ENCODE measurements at places on chromosomes 12 and 14. TPM values are rescaled to one million over a fixed set of nuclear protein-coding genes. Genes with fewer than 3 reads are reported as not detected.

The TESPA1 gene
- total RNA-seq: 6.7 TPM

The AJUBA gene
- total RNA-seq: 31.3 TPM

The ADSS1 gene
- total RNA-seq: 11.4 TPM

GRCh38 chr14:77076113-77076631 lies 21.9 kb upstream of the CIPC start:
- DNase-seq: no peak

DNA sequence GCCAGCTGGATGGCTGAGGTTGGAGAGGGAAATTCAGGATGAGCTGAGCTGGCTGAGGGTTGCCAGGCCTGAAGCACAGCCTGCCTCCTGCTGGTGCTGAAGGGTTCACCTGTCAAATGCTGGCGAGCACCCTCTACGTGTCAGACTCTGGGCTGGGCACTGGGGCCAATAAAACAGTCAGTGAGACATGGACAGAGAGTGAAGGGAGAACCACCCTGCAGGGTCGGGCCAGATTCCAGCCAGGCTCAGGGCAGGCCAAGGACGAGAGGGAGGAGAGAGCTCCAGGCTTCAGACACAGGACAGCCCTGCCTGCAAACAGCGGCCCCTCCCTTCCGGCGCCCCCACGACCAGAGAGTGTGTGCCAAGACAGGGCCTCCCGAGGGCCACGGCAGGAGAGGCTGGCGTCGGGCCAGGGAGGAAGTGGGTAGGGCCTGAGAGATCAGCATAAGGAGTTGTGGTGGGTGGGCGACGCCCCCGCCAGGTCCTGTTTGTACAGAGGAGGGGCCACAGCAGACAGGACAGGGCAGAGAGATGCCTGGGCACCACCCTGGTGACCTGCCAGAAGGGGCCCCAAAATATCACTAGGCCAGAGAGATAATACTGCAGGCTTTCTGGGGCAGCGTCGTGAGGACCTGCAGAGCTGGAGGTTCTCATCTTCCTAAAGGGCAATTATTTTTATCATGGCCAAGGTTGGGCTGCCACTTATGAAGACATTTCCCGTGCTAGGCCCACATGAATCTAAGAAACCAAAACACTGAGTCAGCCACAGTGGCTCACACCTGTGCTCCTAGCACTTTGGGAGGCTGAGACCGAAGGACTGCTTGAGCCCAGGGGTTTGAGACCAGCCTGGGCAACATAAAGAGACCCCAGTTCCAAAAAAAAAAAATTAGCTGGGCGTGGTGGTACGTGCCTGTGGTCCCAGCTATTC lies 73.1 kb upstream of the GPR68 start:
- peak; percentile 26 for DNase-seq

- DNase-seq: no peak
Observed at GRCh38 chr12:124749725-124750124, 113.9 kb downstream of the SCARB1 start.

DNA sequence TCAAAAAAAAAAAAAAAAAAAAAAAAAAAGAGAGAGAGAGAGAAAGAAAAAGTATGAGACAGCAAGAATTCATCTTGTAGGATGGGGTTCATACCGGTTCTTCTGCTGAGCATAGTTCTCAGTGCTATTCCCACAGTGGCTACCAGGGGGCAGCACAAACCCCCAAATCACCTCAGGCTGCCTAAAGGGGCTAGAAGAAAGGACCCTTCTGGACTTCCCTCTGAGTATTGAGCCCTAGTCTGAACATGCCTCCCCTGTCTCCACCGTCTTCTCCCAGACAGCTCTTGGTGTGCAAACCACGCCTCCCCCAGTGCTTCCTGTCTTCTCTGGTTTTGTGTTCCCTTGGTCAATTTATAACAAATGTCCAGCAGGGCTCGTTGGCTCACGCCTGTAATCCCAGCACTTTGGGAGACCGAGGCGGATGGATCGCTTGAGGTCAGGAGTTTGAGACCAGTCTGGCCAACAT lies 31.3 kb upstream of the SMUG1 start:
- no peak for DNase-seq

DNA sequence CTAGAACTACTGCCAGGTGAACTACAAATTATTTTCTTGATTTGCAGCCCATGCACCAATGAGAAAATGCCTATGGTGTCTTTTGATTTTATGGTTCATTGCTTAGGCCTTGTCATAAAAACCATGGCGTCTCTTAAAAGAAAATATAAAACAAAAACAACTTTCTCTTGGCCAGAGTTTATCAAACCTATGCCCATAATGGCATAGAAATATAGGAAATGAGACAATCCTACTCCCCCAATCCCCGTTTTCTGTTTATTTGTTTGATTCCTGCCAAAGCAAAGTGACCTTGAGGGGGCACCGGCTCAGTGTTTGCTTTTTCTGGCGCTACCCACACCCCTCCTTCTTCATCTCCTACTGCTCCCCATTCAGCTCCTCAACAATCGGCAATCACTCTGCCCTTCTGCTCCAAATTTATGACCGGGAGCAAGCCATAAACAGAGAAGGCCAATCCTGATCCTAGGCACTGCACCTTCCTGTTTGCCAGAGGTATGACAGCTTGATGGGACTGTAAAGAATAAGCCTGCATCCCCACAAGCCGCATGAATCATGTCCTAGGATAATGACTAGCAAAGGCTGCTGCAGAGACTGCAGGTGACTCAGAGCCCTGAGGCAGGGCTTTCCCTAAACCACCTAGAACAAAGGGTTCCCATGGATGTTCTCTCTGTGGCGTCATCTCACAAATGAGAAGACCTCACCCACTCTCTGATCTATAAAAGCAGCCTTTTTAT lies 874.9 kb downstream of the NRXN3 start:
- DNase-seq: no peak

DNA sequence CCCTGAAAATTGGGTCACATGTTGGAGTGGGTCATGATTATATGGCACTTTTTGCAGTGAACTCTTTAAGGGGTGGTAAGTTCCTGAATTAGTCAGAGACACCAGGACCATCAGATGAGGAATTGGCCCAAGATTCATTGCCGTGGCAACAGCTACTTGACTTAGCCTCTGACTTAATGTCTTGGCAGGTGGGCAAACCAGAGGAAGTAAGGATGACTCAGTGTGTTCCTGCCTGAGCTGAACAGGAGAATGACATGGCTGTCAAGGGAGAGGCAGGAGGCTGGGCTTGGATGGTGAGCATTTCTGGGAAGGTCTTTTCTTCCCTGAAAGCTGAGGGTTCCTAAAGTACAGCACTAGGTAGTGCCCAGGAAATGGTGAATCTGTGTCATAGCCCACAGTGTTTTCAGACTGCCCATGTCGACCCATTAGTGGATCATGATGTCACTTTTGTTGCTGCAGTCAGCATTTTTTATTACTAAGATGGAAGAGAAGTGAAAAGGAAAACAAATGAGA lies 170.1 kb upstream of the PWP1 start:
- DNase-seq: no peak

GRCh38 chr14:67583711-67584644 lies 16.1 kb downstream of the PIGH start:
- DNase-seq: no peak

GRCh38 chr12:11688379-11688778 lies 38.9 kb downstream of the ETV6 start:
- DNase-seq: no peak

DNA sequence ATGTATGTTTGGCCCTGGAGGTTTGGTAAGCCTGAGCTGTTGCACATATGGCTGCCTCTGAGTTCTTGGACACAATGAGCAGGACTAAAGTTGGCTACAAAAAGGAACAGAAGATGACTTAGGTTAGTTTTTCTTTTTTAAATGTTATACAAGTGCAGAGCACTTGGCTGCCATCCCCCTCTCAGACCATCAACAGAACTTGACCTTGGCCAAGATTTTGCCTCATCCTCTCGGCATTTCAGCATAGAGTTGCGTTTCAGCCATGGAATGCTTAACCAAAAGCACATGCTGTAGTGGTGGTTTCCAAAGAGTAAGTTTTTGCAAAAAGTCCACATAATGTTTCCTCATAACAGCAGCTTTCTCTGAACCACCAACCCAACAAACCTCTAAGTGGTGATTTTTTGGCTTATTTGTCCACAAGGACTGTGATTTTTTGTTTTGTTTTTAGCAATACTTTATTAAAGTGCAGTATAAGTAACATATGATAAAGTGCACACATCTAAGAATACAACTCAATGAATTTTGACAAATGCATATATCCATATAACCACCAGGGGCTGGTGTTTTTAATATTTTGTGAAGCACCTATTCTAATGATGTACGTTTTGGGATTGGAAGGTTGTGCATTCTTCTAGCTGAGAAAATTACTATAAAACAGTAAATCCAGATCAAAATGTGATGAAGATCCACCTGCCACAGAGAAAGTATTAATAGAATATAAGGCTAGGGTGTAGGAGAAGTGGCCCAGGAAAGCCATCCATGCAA lies 12.1 kb upstream of the GALNT16 start:
- DNase-seq: no peak

The PLEKHH1 gene
- 7.9 TPM for total RNA-seq

The PRR13 gene
- total RNA-seq: 55.9 TPM

The MYBPC1 gene
- total RNA-seq: not detected

DNA sequence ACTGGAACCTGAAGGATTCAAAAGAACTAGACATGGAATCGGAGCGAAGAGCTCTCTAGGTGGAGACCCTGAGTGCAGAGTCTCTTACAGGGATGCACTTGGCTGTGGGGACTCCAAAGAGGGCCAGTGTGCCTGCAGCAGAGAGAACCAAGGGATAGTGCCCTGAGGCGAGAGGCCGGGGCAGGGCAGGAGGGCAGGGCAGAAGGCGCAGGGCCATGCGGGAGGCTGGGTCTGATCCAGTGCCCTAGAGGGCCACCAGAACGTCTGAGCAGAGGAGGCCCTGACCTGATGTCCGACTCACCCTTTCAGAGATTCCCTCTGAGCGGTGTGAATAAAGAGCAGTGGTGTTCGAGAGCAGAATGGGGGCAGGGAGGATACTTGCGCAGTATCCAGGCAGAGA lies 205.4 kb upstream of the FKBP4 start:
- DNase-seq: no peak

The PTCSC3 gene
- total RNA-seq: not detected

- DNase-seq: no peak
Observed at GRCh38 chr14:53146739-53147138, 6.4 kb downstream of the DDHD1 start.

The RERG gene
- total RNA-seq: 10.8 TPM

The GON7 gene
- 9.2 TPM for total RNA-seq

The FERMT2 gene
- total RNA-seq: 22.2 TPM

The PDZRN4 gene
- total RNA-seq: 22.5 TPM

- DNase-seq: no peak
Observed at GRCh38 chr12:4745249-4745648, 25.0 kb downstream of the GALNT8 start.

The FAM186B gene
- total RNA-seq: not detected

The NANOG gene
- 0.26 TPM for total RNA-seq

DNA sequence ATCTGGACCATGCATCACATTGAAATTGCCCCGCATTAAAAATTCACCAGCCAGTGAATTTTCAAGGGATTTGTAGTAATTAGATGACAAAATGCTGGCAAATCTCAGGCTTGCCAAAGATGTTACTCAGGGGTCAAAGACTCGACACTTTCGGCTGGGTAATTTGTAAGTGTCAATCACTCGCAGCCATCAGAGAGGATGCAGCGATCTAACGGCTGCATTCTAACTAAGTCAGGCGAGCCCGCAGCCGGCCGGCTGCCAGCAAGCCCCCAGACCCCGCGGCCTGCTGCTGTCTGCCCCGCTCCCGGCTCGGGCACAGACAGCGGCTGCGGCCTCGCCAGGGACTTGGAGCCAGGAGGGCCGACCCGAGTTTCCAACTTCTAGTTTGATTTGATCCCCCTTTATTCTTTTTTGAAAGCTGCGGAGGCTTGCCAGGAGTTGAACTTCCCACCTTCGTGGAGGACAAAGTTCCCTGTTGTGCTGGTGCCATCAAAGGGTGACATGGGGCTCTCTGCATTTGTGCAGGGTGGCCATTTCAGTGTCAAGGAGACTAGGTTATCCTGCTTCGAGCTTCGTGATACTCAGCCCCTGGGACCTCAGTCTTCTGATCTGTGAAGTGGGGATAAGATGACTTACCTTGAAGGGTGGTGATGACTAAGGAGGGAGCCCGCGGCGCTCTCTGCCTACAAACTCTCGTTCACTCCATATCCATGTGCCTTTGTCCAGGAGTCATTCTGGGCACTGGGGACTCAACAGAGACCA lies 169.9 kb downstream of the RBM19 start:
- no peak for DNase-seq

The PABPN1 gene
- total RNA-seq: 58.9 TPM

DNA sequence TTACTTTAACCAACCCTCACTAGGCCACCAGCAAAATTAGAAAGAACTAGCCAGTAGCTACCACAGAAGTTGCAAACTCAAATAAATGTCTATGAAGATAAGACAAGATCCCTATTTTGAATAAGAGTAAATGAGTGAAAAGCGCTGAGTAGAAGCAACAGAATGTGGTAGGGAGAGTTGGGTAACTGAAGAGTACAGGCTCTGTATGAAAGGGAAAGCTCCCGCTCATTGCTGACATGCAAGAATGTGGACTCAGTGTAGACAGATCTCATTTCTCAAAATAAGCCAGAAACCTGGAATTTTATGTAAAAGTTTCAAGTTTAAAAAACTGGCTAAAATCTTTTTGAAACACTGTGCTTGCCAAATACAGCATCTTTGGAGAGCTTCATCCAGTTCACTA lies 63.9 kb downstream of the NAV3 start:
- DNase-seq: no peak

All from esophagus squamous epithelium (tissue), 5 donors.